NK-92 treated with Interleukin-12 subunit alpha and Interleukin-12 subunit beta, amount 100 ng/mL, for 24 hours (cell line): ENCODE measurements at places on chromosomes 6 and 20.

DNA sequence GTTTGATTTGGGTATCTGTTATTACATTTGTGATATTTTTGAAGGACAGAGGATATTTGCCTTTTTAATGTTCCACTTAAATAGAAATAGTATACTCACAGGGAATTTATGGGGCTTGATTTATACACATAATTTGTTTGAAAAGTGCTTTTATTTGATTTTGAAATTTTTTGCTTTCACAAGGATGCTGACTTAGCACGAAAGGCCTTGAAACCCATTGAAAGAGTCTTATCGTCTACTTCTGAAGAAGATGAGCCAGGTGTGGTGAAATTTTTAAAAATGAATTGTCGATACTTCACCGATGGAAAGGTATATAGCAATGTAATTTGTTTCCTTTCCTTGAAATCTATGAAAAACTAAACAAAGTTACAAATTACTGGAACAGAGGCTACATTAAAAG is 74.3 kb upstream of the HINT3 start:
- no peak for DNase-seq

DNA sequence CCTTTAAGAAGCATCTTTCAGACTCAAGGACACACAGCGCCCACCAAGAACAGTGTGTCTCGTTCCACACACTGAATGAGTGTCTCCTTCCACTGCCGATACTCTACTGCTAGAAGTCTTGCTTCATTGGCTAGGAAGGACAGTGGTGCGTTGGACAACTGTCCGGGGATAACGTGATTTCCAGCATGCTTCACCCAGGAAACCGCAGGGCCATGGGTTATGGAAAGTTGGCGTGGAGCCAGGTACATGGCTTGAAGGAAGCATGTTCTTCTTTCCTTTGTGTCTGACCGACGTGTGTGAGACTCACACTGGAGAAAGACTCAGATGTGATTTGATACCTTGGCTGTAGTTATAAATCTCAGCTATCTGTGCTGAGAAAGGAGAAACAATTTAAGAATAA is 73.2 kb downstream of the SMOC2 start:
- DNase-seq, result no peak

DNA sequence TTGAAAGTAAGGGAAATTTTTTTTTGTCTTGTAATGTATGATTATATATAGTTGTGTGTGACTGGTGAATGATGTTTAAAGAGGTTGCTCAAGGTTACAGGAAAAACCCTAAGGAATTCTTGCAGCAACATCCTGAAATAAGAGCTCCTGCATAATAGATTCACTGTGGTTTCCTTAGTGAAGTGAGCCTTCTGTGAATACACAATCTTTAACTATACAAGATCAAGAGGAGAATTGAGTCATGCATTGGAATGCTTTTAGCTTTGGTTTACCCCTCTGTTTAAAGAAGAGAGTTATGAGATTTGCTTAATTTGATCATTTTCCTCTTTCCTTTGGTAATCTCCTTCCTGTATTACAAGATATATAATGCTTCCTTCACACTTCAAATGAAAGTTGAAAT is 141.6 kb upstream of the EYA4 start:
- DNase-seq, result no peak

DNA sequence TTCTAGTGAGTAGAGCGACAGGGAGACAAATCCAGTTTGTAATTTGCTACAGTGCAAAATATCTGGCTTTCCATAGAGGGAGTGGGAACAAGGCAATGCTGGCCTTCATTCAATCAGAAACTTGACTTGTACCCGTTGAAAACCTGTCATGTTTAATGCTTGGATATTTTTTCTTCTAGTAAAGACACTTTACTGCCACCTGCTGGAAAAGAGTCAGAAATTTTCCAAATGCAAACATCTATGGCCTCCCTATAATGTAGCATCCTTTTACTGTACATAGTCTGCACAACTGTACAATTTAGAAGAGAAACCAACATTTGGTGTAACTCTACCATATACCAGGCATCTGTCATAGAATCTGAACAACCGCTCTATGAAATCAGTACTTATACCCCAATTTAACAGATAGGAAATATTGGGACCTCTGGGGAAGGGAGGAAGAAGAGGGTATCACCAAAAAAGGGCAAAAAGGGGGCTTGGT is 16.7 kb upstream of the TBC1D20 start:
- DNase-seq, result no peak

DNA sequence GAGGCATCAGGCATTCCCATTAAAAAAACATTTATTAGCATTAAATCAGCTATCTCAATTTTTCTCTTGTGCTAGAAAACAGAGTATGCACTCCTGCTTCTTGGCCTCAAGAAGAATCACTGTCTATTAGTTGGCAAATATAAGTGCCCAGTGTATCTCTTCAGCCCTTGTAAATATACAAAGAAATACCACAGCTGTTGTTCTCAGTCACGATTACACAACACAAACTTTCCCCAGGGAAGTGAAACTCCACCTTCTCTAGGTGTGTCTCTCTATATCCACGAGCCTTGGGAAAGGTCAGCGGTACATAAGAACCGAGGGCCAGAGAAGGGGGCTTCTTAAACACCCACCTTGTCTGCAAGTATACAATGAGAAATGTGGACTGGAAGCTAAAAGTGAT is 194.7 kb downstream of the PKHD1 start:
- DNase-seq, result no peak

- DNase-seq, result no peak
Observed at GRCh38 chr20:40942006-40942405, 86.6 kb upstream of the TOP1 start.

DNA sequence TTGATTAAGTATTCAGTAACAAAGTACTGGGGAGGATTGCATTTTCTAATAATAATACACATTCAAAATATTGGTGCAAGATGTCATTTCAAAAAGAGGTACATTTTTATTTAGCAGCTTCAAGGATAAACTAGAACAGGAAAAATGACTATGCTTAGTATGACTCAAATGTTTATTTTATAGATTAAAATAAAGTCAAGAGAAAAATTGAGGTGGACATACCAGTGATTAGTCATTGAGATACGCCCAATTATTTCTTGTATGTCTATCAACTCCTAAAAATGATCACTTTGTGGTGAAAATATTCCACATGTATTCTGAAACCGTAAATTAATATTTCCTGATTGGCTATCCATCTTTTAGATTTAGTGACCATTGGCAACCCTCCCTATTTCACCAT is 96.7 kb downstream of the PHF3 start:
- DNase-seq, result no peak

DNA sequence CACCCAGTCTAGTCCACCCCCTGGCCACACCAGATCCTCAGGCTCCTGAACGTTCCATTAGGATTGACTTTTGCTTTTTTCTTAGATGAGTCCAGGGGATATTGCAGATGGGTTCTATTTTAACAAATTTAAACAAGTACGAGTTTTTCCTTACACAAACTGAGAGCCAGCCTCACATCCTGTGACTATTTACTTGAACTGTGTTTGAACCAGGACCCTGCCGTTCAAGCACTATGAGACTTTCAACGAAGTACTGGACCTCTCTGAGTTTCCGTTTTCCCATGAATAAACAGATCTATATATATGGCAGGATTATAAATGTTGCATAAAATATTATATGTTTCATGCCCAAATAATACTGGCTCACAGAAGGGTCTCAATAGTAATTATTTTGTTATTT is 1.4 kb upstream of the METTL24 start:
- DNase-seq, result no peak

DNA sequence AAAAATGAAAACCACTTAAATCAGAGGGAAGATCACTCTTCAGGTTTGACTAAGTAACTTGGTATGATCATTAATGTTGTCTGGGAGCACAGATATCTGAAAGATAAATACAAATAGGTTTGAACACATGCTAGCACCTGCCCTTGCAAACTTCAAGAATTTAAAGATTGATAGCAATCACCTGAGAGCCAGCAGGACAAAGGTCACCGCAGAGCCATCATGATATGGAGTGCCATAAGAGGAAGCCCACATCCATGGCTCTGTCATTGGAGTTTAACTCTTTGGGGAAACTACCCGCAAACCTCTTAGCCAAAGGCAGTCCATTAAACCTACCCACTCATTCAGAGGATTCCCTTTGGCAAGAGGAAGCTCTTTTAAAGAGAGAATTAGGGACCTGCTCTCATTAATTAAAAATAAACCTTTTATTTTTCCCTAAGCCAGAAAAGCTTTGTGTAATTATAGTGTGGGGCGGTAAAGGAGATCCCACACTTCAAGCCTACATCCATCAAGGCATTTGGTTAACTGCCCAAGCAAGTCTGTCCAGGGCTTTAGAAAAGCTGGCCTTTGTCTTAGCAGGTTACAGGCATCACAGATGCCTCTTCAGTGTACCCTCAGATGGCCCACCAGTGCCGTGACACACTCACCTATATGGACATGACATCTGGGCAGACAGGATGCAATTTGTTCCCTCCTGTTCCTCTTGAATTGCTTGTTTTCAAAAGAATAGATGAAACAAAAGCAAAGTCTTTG is 73.0 kb downstream of the SASH1 start:
- DNase-seq, result no peak

- no peak for DNase-seq
Observed at GRCh38 chr20:18615020-18615650, 27.3 kb downstream of the DTD1 start.

DNA sequence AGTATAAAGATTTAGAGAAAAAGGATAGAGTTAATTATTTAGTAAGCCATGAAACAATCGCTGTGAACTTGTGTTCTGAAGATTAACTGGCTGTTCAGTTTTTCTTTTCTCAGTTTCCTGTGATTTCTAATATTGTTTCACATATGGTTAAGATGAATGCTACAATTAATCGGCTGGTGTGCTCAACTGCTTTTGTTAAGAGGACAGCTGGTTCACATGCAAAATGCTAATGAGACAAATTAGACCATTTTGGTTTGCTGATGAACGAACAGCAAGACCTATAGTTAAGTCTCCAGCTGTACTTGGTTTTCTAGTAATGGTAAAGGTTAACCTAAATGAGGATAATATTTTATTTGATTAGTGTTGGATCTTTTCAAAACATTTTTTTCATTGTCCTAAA is 10.8 kb upstream of the NHSL1 start:
- no peak for DNase-seq

DNA sequence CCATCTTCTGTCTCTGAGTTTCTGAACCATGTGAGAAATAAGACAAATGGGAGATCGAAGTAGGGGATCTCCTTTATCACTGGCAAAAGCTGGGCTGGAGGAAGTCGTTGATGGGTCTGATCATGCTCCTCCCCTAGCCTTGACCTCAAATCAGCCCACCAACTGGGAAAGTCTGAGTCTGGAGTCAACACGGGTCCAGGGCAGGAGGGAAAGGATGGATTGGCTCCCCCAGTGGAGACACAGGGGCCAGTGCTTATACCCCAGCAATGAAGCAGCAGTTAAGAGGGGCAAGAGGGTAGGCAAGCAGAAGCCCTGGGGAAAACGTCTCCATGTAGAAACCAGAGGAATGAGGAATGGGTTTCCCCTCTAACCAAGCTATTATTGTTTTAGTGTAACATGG is 152.6 kb downstream of the TBC1D7 start:
- no peak for DNase-seq

DNA sequence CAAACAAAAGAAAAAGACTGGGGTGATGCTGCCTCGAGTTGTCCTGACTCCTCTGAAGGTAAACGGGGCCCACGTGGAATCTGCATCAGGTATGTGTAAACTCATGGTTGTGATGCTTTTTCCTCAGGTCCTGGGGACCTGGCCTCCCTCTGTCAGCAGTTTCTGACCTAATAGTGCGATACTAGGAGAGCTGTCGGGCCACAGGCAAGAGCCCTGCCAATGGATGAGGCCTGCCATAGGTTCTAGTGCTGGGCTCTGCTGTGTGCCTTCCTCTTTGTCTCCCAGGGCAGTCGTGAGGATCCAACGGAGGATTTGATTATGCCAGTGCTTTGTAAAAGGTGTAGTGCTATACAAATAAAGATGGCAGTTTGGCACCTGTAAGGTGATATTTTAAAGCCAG is 71.2 kb downstream of the ASXL1 start:
- DNase-seq, result no peak

DNA sequence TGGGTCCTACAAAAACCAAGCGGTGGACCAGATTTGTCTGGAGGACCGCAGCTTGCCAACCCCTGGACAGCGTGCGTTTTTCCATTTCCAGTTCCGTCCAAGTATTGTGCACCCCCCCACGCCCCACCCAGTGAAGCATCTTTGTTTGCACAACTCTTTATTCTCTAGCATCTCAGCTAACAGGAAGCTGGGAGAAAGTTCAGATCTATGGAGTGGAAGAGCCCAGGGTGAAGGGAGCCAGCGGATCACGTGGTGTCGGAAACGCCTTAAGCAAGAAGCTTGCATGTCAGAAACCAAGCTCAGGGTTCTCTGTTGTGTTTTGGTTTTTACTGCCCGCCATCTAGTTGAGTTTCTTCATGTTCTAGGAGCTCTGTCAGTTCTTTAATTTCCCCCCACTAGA is 29.9 kb downstream of the ARID1B start:
- DNase-seq, result no peak

DNA sequence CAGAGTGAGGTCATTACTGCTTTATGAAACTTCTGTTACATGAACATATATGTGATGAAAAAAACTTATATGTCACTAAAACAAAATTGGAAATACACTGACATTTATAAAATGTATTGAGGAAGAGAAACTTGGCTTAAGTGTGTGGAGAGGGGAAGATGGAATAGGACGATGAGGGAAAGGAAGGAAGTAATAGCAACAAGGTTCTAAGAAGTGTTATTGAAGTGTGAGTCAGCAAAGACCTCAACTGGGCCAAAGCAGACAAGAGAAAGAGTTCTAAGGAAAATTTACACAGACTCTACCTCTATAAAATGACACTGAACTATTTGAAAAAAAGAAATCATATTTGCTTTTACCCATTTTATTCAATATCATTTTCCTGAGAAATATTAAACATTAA is 38.3 kb downstream of the SNX3 start:
- DNase-seq, result no peak

- no peak for DNase-seq
Observed at GRCh38 chr6:135053406-135053805, 1.2 kb downstream of the HBS1L start.

DNA sequence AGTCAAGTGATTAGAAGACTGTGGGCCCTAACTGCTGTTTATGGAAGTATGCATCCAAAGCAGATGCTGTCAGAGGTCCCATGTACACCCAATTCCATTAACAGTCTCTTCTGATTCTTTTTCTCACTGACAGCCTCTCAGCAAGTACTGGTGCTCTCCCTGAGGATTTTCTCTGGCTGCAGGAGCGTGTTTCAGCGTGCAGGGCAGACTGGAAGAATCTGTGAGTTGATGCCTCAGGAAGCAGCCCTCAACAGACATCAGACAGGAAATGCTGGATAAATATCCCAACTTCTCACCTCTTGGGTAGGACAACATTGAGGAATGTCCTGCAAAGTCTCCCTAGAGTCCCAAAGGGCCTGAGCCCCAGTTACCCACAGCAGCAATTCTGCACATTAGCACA is 40.8 kb downstream of the ANKEF1 start:
- no peak for DNase-seq

- no peak for DNase-seq
Observed at GRCh38 chr6:71419217-71420094, 130.8 kb downstream of the OGFRL1 start.

GRCh38 chr20:32763202-32764004 is 1.2 kb downstream of the DNMT3B start:
- DNase-seq, result no peak
